ENCODE measurements at places on chromosomes 2 and 18. TPM values are rescaled to one million over a fixed set of nuclear protein-coding genes. Genes with fewer than 3 reads are reported as not detected.

Gene FBLN7
- total RNA-seq = 0.44 TPM

Gene CREG2
- 8.8 TPM for total RNA-seq

Gene ARHGAP28
- total RNA-seq = not detected

Gene LINC00305
- total RNA-seq = not detected

Gene IL1RN
- 0.39 TPM for total RNA-seq

Gene DSG3
- 0.02 TPM for total RNA-seq

Gene REG3G
- not detected for total RNA-seq

Gene CNDP1
- total RNA-seq = not detected

Gene NFE2L2
- total RNA-seq = 37.9 TPM

Gene COBLL1
- total RNA-seq = 3.7 TPM

Gene RNU2-63P
- total RNA-seq = not detected

Gene QPCT
- total RNA-seq = 21.3 TPM

Gene TGFA
- total RNA-seq = 4.9 TPM

Gene MAIP1
- total RNA-seq = 39.6 TPM

Gene ZFP36L2
- total RNA-seq = 38.8 TPM

Gene DAPL1
- not detected for total RNA-seq

Gene CLEC4F
- not detected for total RNA-seq

Gene KIAA2012
- total RNA-seq = not detected

Gene TEX44
- not detected for total RNA-seq

Gene CCDC141
- total RNA-seq = not detected

Gene SKA1
- total RNA-seq = 10.9 TPM

Gene C2orf80
- total RNA-seq = not detected
